Stimulated activated CD8-positive, alpha-beta memory T cell treated with anti-CD3 and anti-CD28 coated beads, Interleukin-7, amount 100 ng/mL, for 24 hours (primary cell): ENCODE measurements at places on chromosomes 12 and 14.

GRCh38 chr12:78473136-78473535 lies 391.4 kb upstream of the SYT1 start:
- no peak for DNase-seq

GRCh38 chr14:67432050-67432564 lies 20.1 kb upstream of the PLEK2 start:
- no peak for DNase-seq

- DNase-seq = no peak
These were observed 585 bp upstream of the DYRK2 start for GRCh38 chr12:67647799-67648520.

GRCh38 chr14:78666336-78667056 lies 496.3 kb downstream of the NRXN3 start:
- no peak for DNase-seq

DNA sequence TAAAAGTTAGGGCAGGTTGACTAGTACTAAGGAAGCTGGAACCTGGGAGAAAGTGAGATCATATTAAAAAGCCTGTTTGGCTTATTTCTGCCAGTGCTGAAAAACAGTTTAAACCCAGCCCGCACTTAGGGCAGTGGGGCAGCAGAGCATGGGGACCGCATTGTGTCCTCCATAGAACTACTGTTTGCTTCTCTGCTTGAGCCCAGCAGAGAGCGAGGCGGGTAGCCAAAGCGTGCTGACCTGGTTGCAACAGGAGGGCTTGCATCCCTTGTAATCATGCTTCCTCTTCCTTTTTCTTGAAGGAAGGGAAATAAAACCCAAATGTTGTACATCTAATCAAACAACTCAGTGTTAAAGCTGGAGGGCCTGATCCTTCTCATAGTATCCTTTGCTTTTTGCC lies 82.5 kb upstream of the HOXC13 start:
- no peak for DNase-seq

GRCh38 chr14:21525962-21526671 lies at the start of gene SALL2:
TSS of gene SALL2 (minus strand) at chr14:21526346. CDS start at chr14:21526127, 219 bp downstream.
- DNase-seq = peak; percentile 26

DNA sequence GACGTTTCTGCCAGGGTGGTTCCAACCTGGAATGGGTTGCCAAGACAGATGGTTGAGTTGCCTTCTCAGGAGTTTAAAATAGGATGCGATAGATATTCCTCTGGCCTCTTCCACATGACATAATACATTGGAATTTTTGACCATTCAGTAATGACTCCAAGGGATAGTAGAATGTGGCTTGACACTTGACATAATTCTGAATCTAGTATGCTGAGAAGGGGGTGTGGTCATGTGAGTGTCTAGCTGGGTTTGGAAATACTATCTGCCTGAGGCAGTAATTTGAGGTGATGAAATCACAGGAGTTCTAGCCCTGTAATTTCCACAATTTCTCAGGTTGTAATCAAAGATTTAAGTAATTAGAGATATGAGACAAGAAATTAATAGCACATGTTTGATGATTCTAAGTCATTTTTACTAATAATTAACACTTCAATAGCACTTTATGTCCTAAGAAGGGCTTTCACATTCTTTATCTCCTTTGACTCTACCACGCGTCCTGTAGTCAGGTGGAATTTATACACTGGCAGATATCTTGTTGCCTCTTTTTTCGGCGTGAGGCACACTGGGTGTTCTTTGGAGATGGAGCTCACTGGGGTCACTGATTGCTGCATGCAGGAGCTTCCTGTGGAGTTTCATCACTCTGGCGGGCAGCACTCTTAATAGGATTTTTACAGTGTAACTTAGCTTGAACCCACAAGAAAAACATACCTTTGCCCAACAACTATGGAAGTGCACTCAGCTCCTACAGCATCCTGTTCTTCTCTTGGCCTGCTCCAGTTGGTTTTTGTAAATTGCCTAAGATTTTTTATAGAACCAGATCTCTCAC lies 3.2 kb upstream of the AMIGO2 start:
- no peak for DNase-seq

GRCh38 chr12:45034861-45035265 lies 16.0 kb downstream of the DBX2 start:
- no peak for DNase-seq

GRCh38 chr14:71692496-71692895 lies 239.7 kb upstream of the RGS6 start:
- DNase-seq = no peak

DNA sequence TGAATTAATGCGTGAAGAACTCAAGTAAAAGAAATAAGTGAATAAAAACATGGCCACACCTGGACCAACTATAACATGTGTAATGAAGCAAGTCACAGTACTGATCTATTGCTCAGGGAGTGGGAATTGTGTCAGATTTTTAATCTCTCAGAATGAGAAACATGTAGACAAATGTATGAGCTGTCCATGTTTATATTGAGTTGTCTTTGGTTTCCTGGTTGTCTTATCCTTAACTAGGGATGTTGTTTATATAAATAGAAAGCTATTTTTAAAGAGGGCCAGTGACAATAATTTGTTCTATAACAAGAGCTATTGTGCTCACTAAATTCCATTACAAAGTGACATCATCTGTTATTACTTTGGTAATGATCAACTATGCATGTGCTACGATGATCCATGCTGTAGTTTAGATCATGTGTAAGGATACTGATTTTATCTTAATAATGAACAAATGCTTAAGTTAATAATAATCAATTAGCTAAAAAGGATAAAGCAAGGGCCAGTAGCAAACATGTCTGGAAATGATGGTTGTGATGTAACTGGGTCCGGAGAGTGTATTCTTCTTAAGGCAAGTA lies 91.3 kb upstream of the RTL1 start:
- no peak for DNase-seq

DNA sequence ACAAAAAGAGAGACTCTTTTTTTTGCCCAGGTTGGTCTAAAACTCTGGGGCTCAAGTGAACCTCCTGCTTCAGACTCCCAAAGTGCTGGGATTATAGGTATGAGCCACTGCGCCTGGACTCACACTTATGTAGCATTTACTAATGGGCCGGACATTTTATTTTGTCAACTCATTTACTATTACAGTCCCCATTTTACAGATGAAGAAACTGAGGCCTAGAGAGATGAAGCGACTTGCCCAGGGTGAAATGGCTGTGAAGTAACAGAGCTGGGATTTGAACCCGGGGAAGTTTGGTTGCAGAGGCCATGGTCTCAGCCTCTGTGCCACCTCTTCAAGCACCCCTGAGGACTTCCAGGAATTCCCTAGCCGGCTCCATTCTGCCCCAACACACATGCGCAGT lies 9.4 kb downstream of the HPD start:
- no peak for DNase-seq

- DNase-seq = no peak
These were observed 128.8 kb downstream of the PAPOLA start for GRCh38 chr14:96631030-96631429.

GRCh38 chr14:50530794-50531365 lies 1.5 kb downstream of the MAP4K5 start:
- no peak for DNase-seq

DNA sequence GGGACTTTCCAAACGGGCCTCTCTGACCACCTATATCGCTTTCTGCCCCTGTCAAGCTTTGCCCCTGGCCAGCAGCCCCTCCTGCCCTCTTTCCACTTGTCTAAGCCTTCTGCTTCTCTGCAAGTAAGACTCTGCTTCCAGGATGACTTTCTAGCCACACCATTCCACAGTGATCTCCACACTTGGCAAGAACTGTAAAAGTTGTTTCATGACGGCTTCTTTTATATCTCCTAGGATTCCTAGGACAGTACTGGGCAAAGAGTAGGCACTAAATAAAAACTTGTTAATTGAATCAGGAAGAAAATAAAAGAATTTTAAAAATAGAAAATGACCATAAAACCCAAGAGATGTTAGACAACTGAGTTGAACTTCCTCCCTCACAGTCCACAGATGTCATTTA lies 1.8 kb upstream of the PTPN21 start:
- DNase-seq = no peak

- no peak for DNase-seq
These were observed 12.9 kb upstream of the SLC38A2 start for GRCh38 chr12:46385438-46385837.

DNA sequence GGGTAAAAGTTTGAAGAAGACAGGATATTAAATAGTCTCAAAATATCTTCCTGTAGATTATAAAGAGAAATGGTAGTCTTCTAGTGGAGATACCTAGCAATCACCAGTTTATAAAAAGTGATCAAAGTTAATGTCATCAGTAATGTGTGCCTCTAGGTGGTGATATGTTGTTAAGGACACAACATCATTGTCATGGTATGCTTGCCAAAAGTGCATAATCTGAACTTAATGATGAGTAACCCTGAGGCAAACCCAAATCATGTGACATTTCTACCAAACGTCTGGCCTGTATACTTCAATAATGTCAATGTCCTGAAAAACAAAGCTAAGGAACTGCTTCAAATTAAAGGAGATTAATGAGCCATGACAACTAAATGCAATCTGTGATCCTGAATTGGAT lies 214.7 kb downstream of the PHLDA1 start:
- DNase-seq = no peak

DNA sequence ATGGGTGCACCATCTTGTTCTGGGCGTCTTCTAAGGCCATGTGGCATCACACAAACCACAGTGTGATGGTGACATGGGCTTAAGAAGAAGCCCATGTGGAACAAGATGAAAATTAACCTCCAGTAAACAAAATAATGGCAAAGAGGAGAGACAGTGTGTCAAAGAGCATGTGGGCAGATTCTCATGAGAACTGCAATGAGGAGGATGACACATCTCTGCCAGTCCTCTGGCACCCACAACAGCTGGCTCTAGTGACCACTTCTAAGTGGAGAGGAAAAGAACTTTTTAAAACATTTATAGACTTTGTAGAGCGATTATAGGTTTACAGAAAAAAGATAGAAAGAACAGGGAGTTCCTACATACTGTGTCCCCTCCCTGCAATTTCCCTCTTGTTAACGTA lies 401.4 kb downstream of the ATP23 start:
- no peak for DNase-seq

GRCh38 chr14:51277753-51278415 lies 37.8 kb downstream of the TMX1 start:
- DNase-seq = no peak

DNA sequence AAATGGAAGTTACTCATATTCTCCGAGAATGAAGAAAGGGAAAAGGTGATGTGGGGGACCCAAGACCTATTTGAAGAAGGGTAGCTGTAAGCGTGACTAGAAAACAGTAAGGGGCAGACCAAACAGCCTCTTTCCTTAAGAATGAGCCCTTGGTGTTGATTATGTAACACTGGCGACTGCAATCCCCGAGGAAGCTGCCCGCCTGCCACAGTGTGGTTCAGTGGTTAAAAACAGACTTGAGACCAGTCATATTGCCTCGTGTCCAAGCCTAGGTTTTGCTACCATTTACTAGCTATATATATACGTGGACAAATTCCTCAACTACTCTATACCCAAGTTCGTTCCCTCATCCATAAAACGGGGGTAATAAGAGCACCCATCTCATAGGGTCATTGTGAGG lies 49.1 kb downstream of the SSPN start:
- no peak for DNase-seq

DNA sequence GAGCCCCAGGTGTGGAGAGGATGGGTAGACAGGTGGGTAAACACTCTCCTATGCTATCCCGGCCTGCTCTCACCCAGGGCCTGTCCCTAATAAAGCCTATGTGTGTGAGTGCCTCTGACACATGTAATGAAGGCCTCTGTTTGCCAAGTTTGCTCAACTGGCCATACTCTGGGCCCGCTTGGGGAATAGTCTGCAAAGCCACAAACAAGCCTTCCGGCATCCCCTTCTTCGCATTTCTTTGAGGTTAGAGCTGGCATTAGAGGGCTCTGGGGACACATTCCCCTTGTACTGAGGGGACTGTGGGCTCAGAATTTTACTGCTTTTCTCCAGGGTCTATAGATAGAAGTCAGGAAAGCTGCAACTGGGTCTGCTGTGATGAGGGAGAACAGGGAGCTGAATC lies 240.5 kb downstream of the C12orf75 start:
- no peak for DNase-seq

DNA sequence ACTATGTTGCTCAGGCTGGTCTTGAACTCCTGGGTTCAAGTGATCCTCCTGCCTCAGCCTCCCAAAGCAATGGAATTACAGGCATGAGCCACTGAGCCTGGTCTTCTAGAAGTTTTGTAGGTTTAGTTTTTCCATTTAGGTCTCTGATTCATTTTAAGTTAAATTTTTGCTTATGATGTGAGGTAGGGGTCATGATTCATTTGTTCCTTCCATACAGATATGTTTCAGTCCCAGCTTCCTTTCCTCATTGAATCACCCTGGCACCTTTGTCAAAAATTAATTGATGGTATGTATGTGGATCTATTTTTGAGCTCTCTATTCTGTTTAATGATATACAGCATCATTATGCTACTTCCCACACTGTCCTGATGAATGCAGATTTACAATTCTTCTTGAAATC lies 25.6 kb upstream of the CABP1 start:
- DNase-seq = no peak

- DNase-seq = peak; percentile 30
These were observed 40.3 kb downstream of the MAP1LC3B2 start for GRCh38 chr12:116599285-116600136.

DNA sequence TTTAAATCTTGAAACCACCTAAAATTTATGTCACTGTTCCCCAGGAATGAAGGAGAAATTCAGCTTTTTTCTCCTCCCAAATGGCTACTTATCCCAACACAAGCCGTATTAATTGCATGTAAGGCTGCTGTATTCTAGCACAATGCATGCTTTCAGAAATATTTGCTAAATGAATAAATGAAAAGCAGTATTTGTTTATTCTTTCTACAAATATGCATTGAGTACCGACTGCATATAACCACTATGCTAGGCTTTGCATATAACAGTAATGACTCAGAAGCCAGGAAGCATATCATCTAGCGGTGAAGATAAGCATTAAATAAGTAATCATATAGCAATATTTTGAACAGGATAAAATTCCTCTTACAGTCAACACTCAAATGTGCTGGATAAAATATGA lies 5.7 kb upstream of the LRR1 start:
- no peak for DNase-seq

DNA sequence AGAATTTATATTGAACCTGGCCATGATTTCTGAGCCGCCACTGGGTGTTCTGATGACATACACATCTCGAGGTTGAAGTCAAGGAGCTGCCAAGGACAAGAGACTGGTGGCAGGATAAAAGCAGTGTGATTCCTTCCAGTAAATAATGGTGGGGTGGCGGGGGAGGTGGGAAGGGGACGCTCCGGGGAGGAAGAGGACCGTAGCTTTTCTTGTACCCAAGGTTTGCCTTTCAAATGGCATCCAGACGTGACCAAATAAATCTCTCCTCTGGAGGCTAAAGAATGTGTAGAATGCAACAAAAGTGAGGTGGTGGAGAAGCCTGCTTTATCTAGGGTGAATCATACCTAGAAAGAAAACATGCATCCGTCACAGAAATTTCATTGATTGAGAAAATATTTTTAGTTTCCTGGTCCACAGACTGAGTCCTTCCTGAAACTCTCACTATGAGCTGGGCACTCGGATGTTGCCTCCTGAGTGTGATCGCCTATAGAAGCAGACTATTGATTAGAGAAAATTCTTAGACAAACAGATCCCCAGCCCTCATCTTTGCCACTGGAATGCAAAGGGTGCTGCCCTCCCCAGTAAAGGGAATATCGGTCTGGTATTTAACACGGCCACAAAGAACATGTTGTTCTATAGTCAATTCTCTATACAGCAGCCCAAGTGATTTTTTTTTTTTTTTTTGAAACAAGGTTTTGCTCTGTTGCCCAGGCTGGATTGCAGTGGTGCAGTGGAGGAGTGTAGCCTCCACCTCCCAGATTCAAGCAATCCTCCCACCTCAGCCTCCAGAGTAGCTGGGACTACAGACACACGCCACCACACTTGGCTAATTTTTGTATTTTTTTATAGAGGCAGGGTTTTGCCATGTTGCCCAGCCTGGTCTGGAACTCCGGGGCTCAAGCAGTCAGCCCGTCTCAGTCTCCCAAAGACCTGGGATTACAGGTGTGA lies 112.1 kb downstream of the DPF3 start:
- no peak for DNase-seq
